ENCODE measurements at places on chromosomes 1 and 21.
A peak's percentile ranks its signal among the peaks of the same experiment; 100 is the strongest.

DNA sequence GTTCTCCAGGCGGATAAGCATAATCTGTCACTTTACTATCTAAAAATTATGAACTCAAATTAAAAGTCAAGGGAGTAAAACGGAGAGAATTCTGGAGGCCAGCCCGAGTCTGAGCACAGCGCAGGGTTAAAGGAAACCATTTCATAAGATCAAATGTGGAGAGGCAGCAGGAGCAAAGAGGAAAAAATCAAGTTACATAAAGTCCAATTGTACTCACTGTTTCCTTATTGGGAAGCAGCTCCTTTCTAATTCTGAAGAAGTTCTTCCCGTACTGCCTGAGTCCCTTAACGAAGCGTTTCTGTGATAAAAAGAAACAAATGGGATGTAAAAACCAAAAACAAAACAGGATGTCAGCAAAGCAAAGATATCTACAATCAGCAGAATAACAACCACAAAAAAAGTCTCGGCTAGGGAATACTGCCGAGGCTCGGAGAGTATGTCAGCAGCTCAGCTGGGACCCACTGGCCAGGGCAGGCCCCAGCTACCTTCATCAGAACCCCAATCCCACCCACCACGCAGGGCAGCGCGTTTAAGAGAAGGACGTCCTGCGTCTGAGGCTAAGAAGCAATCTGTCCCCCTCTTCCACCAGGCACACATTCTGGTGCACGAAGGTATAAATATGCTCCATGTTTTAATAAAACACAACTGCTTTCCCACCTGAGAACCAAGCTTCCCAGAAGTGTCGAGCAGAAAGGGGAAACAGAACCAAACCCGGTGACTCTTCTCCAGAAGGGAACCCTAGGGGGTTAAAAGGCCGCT lies 104.8 kb downstream of the SLC45A1 start:
- no peak for DNase-seq

GRCh38 chr1:164804366-164804765 lies 245.4 kb downstream of the PBX1 start:
- DNase-seq = no peak

GRCh38 chr1:22862752-22863151 lies 109.9 kb downstream of the LACTBL1 start:
- no peak for DNase-seq

DNA sequence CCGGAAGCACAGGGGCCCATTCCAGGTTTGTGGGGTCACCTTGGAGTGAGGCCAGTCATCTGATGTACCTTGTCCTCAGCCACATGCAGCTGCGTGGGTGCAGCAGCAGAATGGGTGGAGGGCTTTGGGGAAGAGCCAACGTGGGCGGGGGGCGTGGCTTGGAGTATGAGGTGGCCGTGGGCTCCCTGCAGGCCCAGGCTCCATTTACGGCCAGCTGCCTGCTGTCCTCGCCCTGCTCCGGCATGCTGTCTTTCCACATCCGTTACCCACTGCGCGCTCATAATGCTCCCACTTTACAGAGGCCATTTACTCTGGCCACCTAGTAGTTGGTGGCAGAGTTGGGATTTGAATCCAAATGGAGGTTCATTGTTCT lies 27.8 kb upstream of the TINAGL1 start:
- DNase-seq = no peak

DNA sequence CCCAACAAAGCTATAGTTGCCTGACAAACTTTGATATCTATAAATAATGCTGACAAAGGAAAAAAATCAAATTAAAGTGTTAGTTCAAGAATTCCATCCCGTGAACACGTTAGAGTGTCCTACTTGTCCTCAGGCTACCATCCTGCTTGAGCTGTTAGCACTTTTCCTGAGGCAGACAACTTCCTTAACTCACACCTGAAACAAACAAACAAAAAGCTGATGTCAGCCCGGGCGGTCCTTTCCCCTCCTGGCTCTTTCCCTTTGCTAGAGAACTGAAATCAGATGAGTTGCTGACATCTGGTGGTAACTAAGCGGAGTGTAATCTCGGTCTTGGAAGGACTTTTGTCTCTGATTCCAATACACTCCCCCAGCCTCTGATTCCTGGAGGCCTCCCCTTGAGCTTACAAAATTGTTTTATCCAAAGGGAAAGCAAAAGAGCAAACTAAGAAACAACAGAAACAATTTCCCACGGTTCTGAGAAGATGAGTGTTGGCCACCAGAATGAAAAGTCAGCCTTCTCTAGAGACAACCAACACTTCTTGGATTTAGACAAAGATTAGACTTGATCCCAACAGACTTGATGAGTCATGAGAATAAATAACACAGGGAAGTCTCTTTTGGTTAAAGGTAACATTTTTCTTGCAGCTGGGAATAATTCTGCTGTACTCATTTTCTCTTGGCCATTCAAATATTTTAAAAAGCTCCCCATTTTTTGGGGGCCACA lies 135.4 kb downstream of the PROX1 start:
- DNase-seq = peak; percentile 3

- DNase-seq = no peak
Measured at GRCh38 chr1:52511851-52512615, 40.9 kb downstream of the TUT4 start.

DNA sequence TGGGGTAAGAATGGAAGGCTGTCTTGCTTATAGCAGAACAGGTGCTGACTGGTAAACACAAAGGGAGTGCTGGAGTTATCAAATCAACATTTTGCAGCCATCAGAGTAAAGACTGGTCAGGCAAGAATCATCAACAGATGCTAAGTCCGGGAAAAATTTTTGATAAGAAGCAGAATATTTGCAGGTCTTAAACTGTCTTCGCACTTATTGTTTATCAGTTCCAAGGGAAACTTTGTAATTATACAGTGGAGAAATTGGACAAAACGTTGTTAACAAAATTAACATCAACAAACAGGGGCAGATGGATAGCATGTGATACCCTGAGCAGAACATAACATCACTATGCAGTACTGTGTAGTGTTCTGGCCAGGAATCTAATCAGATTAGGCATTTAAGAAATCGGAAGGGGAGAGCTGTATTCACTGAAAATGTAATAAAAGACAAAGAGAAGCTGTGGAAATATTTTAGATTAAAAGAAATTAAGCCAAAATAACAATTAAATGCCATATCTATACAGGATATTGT lies 127.1 kb downstream of the DAB1 start:
- DNase-seq = no peak

DNA sequence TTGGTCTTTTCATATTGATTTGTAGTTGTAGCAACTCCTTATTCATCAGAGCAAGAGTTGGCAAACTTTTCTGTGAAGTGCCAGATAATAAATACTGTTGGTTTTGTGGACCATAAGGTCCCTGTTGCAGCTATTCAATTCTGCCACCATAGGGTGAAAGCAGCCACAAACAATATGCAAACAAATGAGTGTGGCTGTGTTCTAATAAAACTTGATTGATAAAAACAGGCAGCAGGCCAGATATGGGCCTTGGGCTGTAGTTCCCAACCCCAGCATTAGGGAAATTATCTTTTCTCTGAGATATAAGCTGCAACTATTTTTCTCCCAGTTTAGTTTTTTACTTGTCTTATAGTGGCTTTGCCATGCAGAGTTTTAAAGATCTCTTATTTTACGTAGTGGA lies 469.2 kb downstream of the SMYD3 start:
- DNase-seq = no peak
